ENCODE measurements at places on chromosomes 13 and 19.

DNA sequence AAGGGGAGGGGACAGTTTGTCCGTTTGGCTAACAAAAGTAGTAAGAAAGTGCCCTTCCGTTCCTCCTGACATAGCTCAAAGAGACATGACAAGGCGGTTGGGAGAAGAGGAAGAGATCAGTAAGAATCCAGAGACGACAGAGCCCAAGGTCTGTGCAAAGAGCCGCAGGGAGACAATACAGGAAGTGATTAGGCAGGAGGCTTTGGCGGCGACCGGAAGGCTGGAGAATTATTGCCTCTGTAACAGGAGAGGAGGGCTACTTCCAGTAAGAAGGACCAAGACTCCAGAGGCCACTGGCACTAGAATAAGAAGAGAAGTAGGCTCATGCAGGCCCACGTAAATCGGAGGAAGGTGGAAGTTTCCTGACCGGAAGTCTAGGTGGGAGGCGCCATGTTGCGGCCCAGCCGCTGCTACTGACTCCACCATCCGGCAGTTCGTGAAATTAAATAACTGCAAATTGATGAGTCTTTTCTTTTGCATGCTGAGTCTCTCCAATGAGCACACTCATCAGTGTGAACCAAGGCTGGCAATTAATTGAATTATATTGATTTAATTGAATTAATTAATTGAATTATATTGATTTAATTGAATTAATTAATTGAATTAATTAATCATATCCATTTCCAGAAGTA is 9.9 kb downstream of the RFX2 start:
- DNase-seq, result peak; percentile 61

- no peak for DNase-seq
Observed at GRCh38 chr19:53389978-53390377, 5.0 kb upstream of the ZNF765 start.

DNA sequence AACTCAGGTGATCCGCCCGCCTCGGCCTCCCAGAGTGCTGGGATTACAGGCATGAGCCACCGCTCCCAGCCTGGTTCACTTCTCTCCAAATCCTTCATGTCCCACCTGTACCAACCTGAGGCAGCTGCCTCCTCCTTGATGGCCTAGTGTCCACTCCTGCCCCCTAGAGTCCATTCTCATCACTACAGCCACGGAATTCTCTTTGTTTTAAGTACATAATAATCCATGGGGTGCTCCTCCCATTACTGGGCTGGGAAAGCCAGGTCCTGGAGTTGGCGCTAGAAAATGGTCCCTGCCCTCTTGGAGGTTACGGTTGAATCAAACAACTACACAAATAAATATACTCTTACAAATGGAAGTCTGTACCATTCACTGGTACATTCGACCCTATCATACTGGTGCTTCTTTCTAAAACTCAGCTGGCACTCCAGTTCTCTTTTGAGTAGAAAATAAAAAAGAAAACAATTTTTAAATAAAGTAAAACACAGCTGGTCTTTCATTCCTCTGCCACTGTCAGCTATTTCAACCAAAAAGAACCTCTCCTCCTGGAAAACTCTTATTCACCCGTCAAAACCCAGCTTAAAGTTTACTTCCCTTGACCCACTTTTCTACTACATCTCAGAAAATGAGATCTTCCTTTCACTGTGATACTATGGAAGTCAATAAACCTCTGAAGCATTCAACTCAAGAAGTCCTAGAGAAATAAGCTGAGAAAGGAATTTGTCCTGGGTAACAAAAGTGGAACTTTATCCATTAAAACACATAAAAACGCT is 22.4 kb upstream of the ARHGEF18 start:
- DNase-seq, result peak; percentile 77

DNA sequence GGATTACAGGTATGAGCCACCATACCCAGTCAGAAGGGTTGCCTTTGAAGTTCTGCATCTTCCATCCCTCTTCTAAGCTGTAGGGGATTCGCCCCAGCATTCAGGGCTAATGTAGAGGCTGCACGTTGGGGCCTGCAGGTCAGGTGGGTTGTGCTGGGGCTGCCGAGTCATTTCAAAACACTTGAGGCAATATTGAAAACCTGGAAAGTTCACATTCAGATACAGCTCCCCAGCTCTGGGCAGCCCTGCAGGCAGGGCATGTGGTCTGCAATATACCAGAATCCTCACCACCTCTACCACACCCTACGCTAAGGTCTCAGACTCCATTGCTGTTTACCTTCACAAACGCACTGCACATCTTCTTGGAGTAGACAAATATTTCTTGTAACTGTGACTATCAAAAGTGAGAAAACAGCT is 24.6 kb downstream of the CCNE1 start:
- peak; percentile 79 for DNase-seq

DNA sequence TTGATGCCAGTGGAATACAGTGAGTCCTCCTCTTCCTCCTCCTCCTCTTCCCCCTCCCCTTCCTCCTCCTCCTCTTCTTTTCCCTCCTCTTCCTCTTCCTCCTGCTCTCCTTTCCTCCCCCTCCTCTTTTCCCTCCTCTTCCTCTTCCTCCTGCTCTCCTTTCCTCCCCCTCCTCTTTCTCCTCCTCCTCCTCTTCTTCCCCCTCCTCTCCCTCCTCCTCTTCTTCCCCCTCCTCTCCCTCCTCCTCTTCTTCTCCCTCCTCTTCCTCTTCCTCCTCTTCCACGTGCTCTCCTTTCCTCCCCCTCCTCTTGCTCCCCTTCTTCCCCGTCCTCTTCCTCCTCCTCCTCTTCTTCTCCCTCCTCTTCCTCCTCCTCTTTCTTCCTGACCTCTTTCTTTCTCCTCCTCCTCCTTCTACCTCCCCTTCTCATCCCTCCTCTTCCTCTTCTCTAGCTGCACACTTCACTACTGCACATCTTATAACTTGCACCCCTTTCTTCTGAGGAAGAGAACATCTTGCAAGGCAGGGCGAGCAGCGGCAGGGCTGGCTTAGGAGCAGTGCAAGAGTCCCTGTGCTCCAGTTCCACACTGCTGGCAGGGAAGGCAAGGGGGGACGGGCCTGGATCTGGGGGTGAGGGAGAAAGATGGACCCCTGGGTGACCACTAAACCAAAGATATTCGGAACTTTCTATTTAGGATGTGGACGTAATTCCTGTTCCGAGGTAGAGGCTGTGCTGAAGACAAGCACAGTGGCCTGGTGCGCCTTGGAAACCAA is 5.6 kb downstream of the PDX1 start:
- DNase-seq, result no peak

- no peak for DNase-seq
Observed at GRCh38 chr19:34926361-34926684, 380 bp upstream of the ZNF30 start.

DNA sequence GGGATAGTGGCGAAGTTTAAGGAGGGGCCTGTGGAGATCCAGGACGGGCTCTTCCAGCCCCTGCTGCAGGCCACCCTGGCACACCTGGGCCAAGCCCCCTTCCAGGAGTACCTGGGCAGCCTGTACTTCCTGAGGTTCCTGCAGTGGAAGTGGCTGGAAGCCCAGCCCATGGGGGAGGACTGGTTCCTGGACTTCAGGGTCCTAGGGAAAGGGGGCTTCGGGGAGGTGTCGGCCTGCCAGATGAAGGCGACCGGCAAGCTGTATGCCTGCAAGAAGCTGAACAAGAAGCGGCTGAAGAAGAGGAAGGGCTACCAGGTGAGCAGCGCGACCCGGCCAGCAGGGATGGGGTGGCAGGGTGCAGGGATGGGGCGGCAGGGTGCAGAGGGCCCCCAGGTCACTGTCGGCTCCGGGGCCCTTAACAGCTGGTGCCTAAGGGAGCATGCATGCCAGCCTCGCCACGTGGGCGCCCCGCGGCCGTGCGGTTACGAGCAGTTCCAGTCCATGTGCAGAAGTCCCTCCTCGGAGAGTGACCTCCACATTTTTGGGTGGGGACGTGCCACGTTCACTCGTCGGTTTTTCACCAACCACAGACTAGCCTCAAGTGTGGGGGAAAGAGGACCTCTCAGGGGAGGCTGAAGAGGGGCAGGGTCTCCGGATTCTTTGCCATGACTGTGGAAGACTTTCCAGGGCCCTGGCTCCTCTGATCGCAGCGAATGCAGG is 912 bp downstream of the GRK1 start:
- DNase-seq, result peak; percentile 1

- no peak for DNase-seq
Observed at GRCh38 chr19:51010066-51010795, 8.8 kb upstream of the KLK8 start.
